ENCODE measurements at places on chromosomes 6 and 20.
A peak's percentile ranks its signal among the peaks of the same experiment; 100 is the strongest.

DNA sequence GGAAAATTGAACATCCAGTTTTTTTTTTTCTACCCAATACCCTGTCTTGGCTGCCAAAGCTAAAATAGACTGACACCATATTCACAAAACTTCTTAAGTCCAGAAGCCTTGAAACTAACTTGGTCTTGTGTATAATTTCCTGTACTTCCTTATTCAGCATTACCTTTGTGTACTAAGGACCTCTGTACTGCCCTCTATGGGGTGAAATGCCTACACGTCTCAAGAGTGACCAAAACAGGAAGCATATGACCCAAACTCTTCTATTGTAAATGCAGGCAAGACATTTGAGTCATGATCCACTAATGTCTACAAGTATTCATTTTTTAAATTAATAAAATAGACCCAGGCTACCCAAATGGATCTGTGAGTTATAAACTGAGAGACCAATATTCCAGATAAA is 50.4 kb downstream of the HMGCLL1 start:
- no peak for DNase-seq

- peak; percentile 40 for DNase-seq
Observed at GRCh38 chr6:111550953-111551352, 54.7 kb downstream of the TRAF3IP2 start.

GRCh38 chr20:6746901-6747609 is 20.4 kb upstream of the BMP2 start:
- DNase-seq = no peak

DNA sequence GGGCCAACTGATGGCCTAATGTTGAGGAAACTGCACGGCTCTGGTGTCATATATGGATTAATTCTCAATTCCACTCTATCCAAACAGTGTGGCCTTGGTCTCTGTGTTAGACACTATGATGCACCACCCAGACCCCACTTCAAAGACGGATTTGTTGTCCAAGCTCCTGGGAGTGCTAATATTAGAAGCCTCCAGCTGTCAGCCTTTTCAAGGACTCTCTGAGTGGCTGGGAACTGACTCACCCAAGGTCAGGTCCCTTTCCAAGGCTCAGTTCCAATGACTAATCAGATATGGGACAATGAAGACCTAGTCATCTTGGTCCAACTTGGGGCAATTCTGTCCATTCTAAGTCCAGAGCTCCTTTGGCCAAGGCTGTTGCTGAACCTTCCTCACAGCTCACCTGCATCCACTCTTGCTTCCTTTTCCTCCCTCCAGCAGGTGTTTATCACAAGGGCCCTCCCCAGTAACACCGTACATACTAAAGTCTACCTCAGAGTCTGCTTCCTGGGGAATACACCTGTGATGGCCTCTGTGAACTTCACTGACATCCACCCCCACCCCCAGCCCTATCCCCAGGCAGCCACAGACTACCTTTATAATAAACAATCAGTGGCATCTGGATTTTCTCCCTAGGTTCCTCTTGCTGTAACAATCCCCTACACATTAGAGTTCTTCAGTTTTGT is 7.2 kb upstream of the IL20RA start:
- DNase-seq = no peak

DNA sequence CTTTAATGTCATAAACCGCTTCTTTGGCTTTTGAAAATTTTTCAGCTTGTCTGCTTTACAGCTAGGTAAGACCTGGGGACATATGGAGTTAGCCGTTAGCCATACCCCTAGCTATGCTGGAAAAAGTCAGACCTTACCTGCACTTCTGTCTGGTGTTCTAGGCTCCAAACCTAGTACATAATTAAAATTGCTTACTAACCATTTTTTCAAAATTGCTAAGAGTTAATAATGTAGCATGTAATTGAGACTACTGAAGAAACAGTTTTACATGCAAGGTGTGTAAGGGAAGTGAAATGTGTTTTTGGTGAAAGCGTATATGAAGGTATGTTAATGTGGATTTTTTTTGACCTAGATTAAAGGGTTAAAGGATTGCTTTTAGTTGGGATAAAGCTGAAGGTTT is 336.9 kb downstream of the RNF144B start:
- DNase-seq = no peak

DNA sequence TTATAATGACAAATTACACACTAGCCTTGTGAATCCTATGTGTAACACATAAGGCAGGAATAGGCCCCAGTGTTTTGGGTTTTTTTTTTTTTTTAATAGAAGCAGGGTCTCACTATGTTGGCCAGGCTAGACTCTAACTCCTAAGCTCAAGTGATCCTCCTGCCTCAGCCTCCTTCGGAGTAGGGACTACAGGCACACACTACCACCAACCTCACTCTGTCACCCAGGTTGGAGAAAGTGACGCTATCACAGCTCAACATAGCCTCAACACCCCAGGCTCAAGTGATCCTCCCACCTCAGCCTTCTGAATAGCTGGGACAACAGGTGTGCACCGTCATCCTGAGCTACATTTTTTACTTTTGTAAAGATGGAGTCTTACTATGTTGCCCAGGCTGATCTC is 205.8 kb upstream of the RREB1 start:
- no peak for DNase-seq

- no peak for DNase-seq
Observed at GRCh38 chr6:94735270-94735669, 842.1 kb upstream of the MANEA start.

- no peak for DNase-seq
Observed at GRCh38 chr6:28653876-28654275, 128.2 kb downstream of the GPX5 start.

DNA sequence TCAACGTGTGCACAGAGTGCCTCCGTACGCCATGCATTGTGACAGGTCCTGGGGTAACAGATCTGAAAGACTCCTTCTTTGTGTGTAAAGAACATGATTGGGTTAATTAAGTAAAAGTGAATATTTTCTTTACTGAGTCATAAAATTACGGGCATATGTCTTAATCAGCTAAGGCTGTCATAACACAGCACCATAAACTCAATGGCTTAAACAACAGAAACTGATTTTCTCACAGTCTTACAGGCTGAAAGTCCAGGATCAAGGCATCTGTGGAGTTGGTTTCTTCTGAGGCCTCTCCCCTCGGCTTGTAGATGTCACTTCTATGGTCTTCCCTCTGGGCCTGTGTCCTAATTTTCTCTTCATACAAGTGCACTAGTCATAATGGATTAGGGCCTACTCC is 176.9 kb downstream of the MTFR2 start:
- no peak for DNase-seq

DNA sequence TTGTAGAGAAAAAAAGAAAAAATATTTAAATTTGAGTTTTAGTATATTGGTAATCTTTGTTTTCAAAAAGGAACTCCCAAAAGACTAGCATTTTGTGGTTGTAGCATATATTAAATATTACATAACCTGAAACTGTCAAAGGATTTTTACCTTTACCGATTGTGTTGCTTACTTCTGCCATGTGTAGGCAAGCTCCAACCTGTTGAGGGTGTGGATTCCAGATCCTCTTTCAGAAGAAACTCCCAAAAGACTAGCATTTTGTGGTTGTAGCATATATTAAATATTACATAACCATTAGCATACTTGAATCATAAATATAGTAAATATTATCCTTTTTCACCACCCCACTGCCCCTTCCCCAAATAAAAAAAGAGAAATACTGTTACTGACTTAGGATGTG is 3.2 kb downstream of the DSE start:
- no peak for DNase-seq

GRCh38 chr20:12764053-12764452 is 244.7 kb upstream of the SPTLC3 start:
- no peak for DNase-seq

DNA sequence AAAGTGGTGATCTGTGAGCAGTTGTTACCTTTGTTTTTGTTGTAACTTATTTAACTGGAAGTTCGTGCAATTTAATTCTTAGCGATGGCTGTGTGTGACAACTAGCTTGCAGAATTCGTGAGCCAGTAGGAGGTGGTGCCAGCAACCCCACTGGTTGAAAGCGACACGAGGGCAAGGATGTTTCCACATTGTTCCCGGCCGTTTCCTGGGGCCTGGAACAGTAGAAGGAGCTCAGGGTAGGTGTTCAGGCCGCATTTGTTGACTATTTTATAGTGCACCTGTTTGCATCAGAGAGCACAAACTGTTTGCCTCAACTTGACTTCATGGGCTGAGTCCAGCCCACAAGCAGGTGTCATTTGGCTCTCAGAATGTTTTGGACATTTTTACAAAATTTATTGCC is 112.1 kb upstream of the PTPN1 start:
- DNase-seq = no peak

DNA sequence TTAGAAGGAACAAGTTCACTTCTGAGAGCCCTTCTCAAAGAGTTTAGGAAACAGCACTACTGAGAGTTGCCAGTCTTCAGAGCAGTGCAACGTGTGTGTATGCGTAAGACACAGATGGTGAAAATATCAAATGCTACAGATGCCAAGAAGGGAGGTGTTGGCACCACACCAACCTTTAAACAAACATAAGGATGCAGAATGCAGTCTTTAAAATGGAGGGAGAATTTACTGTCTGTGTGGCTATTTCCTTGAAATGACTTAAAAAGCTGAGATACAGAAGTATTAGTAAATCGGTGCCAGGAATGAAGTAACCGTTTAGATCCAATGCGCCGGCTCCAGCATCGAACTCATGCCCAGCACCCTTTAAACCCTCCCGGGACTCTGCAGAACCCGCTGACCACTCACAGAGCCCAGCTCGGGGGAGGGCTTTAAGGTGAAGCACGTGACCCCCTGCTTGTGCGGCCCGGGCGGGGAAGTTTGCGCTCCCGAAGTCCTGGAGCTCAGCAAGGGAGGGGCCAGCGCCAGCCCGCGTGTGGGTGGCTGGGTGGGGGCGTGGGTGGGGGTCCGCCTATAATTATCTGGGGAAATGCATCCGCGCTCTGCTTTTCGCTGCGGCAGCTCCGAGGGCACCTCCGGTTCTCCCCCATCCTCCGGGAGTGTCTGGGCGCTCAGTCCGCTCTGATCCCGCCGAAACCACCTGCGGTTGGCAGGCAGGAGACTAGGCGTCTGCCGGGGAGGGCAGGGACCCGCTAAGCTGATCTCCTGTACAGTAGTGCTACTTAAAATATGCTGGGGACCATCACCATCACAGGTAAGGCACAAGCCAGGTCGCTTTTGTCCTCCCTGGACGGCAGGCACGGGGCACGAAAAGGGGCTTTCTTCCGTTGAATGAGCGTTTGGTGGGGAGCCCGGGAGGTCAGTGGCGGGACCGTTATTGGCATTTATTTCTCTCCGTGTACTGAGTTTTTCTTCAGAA is 66.0 kb downstream of the ZBTB2 start:
- peak; percentile 74 for DNase-seq

- no peak for DNase-seq
Observed at GRCh38 chr6:151381722-151382121, 9.6 kb downstream of the ZBTB2 start.

DNA sequence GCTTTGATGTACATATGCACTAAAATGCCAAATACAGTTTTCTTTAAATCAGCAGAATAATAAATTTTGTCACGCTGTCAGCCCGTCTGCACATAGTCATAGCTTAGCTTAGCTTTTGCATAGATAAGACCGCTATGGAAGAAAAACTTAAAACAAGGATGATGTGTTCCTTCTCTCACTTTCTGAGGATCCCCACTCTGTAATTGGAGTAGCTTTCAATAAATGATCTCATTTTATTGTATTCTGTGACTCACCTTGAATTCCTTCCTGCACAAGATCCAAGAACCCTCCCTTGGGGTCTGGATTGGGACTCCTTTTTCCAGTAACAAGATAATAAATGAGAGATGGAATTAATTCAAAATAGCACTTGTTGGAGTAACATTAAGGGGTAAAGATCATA is 186.2 kb downstream of the CDH26 start:
- no peak for DNase-seq

- no peak for DNase-seq
Observed at GRCh38 chr6:107545763-107546162, 55.8 kb downstream of the SOBP start.

GRCh38 chr6:157050537-157051265 is 272.6 kb downstream of the TMEM242 start:
- DNase-seq = peak; percentile 98

- no peak for DNase-seq
Observed at GRCh38 chr6:139406577-139407343, 32.3 kb upstream of the CITED2 start.

DNA sequence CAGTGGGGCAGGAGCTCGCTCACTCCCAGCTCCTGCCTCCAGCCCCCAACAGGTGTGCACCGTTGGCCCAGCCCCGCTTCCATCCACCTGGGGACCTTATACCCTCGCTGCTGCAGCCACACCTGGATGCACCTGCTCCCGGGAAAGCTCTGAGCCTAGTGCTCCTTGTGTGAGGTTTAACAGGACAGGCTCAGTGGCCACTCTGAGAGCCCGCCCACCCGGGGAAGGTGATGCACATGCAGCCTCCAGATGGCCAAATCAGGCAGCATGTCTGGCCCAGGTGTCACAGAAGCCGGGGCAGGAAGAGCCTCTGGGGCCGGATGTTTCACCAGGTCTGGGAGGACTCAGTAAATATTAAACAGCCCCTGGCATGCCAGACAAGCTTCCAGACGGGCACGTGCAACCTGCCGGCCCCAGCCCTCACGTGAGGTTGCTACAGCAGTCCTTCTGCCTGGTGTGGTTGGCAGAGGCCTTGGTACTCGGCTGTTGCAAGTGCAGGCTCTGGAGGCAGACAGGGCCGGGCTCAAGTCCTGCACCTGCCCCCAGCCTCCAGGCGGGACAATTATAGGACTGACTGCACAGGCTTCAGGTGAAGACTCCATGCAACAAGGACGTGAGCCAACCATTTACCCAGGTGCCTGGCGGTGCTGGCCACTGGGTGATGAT is 66.9 kb downstream of the RIPOR3 start:
- peak; percentile 86 for DNase-seq

- DNase-seq = no peak
Observed at GRCh38 chr6:102562713-102563112, 1169.2 kb downstream of the GRIK2 start.

GRCh38 chr6:129673748-129674147 is 36.2 kb downstream of the ARHGAP18 start:
- DNase-seq = no peak

- no peak for DNase-seq
Observed at GRCh38 chr6:70103798-70104197, 199.1 kb downstream of the COL9A1 start.

GRCh38 chr20:45113865-45114264 is 1.1 kb downstream of the WFDC5 start:
- DNase-seq = no peak

DNA sequence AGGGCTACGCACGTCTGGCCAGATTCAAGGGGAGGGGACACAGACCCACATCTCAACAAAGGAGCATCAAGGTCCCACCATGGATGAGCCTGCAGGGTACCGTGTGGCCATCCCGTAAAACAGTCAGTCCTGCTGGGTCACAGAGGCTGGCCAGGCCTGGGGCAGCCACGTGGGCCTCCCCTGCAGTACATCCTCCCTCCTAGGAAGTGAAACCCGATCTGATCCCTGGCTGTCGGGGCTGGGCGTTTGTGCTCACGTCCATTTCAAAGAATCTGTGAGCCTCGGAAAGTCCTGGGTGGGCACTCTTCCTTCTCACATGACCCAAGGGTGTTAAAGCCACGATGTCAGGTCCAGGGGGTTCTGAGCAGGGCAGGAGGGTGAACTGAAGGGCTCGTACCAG is 14.3 kb downstream of the SULF2 start:
- no peak for DNase-seq

- no peak for DNase-seq
Observed at GRCh38 chr6:149823013-149823412, 41.1 kb downstream of the LRP11 start.

- no peak for DNase-seq
Observed at GRCh38 chr6:80235647-80236046, 129.2 kb downstream of the BCKDHB start.

- DNase-seq = no peak
Observed at GRCh38 chr20:11271920-11272594, 598.3 kb upstream of the JAG1 start.

Measured in NCI-H1105 treated with DMSO at 0.1 percent for 48 hours (cell line).